Stimulated activated CD4-positive, alpha-beta T cell treated with anti-CD3 and anti-CD28 coated beads, Interleukin-2, amount 100 ng/mL, for 24 hours (primary cell): ENCODE measurements at places on chromosomes 6 and 20.

DNA sequence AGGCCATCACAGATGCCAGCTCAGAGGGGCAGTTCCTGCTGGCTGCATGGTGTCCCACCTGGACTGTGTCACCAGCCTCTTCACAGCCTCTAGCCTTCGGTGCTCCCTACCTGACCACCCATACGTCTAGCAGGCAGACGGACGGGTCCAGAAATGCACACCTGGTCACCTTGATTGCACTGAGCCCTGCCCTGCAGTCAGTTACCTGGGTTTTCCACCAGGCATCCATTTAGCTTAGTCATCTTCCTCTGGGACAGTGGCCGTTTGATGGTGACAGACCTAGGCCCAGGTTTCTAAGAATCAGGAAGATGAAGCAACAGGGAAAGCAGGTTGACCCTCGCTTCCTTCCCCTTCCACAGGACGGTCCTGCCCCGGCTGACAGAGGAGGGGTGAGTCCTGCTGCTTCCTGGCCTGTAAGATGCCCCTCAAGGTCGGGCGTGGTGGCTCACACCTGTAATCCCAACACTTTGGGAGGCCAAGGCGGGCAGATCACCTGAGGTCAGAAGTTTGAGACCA, 9.8 kb upstream of the BPI start:
- no peak for DNase-seq

- DNase-seq, result no peak
Measured at GRCh38 chr6:74134327-74134726, 438.3 kb downstream of the CD109 start.

DNA sequence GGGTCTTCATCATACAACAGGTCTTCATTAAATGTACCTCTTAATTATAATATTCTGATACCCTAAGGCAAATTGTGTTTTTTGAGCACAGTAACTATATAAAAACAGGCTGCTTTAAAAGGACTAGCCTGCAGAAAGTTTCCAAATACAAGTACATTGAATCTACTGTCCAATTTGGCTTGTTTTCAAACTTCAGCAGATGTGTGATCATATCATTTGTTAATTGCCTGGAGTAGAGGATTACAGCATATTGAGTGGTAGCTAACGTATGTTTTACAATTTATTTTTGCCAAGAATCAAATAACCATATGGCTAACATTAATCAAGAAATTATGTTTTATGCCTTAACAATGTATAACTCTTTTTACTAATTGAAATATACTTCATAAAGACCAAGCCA, 12.6 kb downstream of the TINAG start:
- no peak for DNase-seq

DNA sequence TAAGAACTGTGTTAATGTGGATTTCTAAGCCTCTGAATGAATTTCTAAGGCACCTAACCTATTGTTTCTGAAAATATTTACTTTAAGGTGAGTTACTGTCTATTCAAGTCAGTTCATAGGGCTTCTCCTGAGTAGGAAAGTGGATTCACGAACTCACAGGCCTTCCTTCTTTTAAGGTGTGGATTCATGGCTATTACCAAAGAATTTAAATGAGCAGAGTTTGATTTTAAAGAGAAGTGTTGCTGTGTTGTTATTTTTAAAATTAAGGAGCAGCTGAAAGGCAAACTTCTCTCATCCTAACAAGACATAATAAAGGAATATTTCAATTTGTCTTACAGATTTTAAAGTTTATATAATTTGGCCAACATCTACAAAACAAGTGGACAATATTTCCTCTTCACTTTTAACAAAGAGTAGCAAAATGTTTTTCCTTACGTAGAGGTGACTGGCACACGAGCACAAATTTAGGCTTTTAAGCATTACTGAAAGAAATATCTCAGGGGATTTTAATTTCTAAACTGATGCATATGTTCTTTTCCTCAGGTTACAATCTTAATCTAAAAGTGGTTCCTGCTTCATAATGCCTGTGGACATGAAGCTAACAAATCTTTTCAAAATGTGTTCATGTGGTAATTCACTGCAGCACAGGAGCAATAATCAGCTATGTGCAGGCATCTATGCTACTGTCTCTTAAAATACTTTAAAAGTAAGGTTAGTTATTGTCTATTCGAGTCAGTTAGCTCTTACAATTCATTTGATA, 602 bp upstream of the TSPYL4 start:
- no peak for DNase-seq

- peak; percentile 20 for DNase-seq
Measured at GRCh38 chr20:46990017-46990595, 95.5 kb downstream of the EYA2 start.
